ENCODE measurements at places on chromosomes 12 and 14.

DNA sequence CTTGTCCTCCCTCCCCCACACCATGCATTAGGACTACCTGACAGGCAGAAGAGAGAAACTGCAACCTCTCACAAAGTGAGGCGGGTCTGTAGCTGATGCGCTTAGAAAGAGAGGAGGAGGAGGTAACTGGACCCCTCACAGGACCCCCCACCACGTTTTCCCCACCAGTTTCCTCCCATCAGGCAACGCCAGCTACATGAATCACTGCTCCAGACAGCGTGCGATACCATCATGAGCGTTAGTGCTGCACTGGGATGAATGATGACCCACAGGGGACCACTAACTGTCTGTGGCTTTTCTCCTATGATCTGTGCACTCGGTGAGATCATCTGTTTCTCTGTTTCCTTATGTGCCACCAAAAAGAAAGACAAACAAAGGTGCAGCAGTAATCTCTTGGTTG lies 77.7 kb downstream of the KCNK10 start:
- no peak for DNase-seq

GRCh38 chr12:3341594-3341993 lies 149.4 kb upstream of the PRMT8 start:
- DNase-seq: no peak

- DNase-seq: no peak
These were observed 792.5 kb downstream of the DIO2 start for GRCh38 chr14:79418649-79419415.

GRCh38 chr14:25461780-25462179 lies 411.8 kb upstream of the STXBP6 start:
- DNase-seq: no peak
